ENCODE measurements at places on chromosomes 12 and 14. TPM values are rescaled to one million over a fixed set of nuclear protein-coding genes. Genes with fewer than 3 reads are reported as not detected.

The CSAD gene
- 38.2 TPM for total RNA-seq

The NUP37 gene
- 59.4 TPM for total RNA-seq

The SIX1 gene
- total RNA-seq: not detected

The BMP4 gene
- 20.1 TPM for total RNA-seq

- no peak overlapping the region for H3K27ac ChIP-seq
- DNase-seq: peak; percentile 59
- peaks cover 33% of the 10 kb centered on the region for H3K27me3 ChIP-seq
- H3K36me3 ChIP-seq: no peaks in the 10 kb centered on the region
Observed at GRCh38 chr12:6699259-6699988, 1.2 kb downstream of the PIANP start.

GRCh38 chr14:67815573-67816225 is 691 bp downstream of the ZFYVE26 start:
- no peak overlapping the region for H3K27ac ChIP-seq
- no peaks in the 10 kb centered on the region for H3K27me3 ChIP-seq
- peak overlapping the region; percentile 98 for H3K4me3 ChIP-seq
- H3K4me1 ChIP-seq: peaks cover 3% of the 10 kb centered on the region
- DNase-seq: peak; percentile 49

- H3K27ac ChIP-seq: no peak overlapping the region
- no peak for DNase-seq
- H3K4me1 ChIP-seq: peaks cover 3% of the 10 kb centered on the region
- H3K36me3 ChIP-seq: no peaks in the 10 kb centered on the region
- no peak overlapping the region for H3K4me3 ChIP-seq
Observed at GRCh38 chr12:96396914-96397313, 3.3 kb downstream of the CDK17 start.

GRCh38 chr14:72906316-72906715 is 12.4 kb upstream of the DPF3 start:
- no peaks in the 10 kb centered on the region for H3K36me3 ChIP-seq
- DNase-seq: no peak
- no peak overlapping the region for H3K27ac ChIP-seq
- no peaks in the 10 kb centered on the region for H3K27me3 ChIP-seq

DNA sequence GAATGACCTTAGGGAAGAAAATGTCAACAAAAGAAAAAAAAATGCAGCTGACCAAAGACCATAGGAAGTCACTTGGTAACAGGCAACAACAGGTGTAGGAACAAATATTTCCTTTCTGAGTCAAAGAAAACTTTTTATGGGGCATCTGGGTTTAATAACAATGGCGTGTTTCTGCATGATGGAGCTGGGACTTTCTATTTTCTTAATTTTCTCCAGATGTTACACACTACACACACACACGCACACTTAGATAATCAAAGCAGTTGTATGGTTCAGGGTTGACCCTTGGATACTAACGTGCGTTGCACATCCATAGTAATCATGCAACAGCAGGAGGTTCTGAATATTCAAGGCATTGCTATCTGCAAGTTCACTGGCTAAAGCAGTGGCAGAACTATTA is 47.9 kb upstream of the NTF3 start:
- H3K27ac ChIP-seq: no peak overlapping the region
- no peaks in the 10 kb centered on the region for H3K36me3 ChIP-seq
- DNase-seq: no peak

DNA sequence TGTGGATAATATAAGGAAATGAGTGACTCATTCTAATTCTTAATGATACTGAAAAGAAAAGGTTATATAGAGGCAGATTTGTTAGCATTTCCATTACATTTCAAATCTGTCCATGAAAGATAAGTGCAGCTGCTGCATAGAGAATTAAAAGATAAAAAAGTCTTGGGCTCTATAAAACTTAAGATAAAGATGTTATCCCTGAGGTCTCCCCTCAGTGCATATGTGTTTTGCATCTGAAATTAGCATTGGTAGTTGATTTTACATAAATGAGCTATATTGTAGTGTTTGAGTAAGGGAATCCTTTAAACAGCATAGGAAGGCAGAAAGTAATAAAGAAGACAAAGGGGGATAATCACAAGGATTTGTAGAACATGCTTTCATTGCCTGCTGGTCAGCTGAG is 206.2 kb downstream of the FSCB start:
- no peaks in the 10 kb centered on the region for H3K27me3 ChIP-seq
- H3K36me3 ChIP-seq: no peaks in the 10 kb centered on the region
- H3K27ac ChIP-seq: no peak overlapping the region
- H3K4me3 ChIP-seq: no peak overlapping the region

DNA sequence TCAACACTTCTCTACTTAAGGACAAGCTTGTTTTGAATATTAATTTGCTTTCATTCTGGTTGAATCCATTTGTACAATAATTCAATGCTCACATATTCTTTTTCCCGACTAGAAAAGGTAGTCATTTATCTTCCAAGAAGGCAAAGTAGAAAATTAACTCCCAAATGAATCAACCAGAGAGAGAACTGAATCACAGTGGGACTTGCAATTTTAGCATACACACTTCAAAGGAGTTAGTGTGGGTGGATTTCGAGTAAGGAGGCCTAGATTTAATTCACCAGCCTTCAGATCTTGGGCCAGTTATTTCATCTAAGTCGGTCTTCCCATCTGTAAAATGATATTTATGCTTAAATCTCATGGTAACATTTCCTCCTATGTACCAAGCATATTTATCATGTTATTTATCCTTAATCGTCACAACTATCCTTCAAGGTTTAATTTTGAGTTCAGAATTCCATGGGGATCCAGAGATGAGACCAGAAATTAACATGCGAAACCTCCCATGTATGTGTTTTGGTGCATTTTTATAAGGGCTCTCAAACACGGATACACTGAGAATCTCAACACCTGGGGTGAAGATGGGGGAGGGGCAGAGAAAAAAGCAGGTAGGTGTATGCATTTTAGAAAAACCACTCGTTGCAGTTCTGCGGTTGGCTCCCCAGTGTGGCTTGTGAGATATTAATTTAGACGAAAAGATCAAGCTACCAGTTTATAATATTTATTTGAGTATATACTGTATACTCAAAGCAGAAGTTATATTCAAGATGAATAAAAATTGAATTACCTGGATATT is 38.9 kb upstream of the IL22 start:
- no peak overlapping the region for H3K4me3 ChIP-seq
- no peak for DNase-seq
- no peaks in the 10 kb centered on the region for H3K4me1 ChIP-seq
- no peak overlapping the region for H3K27ac ChIP-seq

GRCh38 chr12:92370828-92371227 is 225.2 kb upstream of the BTG1 start:
- peaks cover 7% of the 10 kb centered on the region for H3K27me3 ChIP-seq
- no peaks in the 10 kb centered on the region for H3K4me1 ChIP-seq
- DNase-seq: no peak
- no peaks in the 10 kb centered on the region for H3K36me3 ChIP-seq
